ENCODE measurements at places on chromosomes 5 and 9.

- DNase-seq = no peak
These were observed 30.2 kb downstream of the SNX18 start for GRCh38 chr5:54547711-54548250.

- no peak for DNase-seq
These were observed 73.0 kb downstream of the C9orf85 start for GRCh38 chr9:71984403-71984802.

DNA sequence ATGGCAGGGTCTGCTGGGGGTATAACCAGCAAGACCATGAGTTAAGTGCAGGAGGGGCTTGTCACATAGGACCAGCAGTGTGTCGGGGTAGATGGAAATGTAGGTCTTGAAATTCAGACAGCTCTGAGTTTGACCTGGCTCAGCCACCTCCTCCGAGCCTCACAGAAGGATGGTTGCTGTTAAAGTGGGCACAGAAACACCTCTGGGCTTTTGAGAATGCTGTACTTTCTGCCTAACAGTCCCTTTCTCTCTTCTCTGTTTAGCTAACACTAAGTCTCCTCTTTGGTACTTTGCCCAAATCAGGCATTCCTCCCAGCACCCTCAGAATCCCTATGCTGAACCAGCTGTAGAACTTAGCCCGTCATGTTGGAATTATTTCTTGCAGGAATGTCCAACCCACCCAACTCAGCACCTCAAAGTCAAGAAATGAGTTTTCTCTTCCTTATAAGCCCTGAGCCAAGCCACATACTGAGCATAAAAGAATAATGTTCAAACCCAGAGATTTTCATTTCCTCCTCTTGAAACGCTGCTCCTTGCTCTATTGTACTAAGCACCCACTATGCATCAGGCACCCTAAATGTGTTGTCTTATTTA lies 41.7 kb upstream of the MATR3 start:
- DNase-seq = no peak

DNA sequence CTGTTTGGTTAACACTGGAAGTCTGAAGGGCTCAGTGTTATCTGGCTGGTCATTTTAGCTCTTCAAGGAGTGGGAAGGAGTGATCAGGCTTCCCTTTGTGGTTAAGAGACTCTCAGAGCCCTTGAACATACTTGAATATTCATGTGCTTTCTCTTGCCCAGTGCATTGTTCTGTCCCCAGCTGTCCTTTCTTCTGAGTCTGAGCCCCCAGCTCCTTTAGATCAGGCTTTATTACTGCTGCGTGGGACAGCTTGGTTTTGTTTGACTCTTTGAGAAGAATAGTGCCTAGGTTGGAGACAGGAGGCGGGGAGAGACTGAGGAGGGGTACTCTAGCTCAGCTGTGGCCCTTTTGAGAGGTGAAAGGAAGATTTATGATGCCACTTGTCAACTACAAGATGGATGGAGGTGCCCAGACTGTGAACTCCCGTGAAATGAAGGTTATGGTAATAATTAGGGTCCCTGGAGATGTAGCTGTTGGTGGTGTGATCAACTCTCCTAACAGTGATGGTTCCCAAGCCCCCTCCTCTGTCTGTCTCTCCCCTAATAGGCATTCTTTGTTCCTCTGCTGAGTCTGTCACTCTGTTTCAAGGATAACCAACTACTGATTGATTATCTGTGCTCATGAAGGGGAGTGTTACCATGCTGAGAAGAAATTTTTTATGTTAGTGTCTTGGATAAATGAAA lies 83.1 kb upstream of the GLRA1 start:
- DNase-seq = no peak

- DNase-seq = no peak
These were observed 68.1 kb upstream of the SLC12A2 start for GRCh38 chr5:128015478-128015877.

GRCh38 chr5:122163121-122164069 lies 34.0 kb downstream of the ZNF474 start:
- DNase-seq = no peak

GRCh38 chr5:5711592-5711991 lies 289.1 kb downstream of the ICE1 start:
- DNase-seq = no peak

DNA sequence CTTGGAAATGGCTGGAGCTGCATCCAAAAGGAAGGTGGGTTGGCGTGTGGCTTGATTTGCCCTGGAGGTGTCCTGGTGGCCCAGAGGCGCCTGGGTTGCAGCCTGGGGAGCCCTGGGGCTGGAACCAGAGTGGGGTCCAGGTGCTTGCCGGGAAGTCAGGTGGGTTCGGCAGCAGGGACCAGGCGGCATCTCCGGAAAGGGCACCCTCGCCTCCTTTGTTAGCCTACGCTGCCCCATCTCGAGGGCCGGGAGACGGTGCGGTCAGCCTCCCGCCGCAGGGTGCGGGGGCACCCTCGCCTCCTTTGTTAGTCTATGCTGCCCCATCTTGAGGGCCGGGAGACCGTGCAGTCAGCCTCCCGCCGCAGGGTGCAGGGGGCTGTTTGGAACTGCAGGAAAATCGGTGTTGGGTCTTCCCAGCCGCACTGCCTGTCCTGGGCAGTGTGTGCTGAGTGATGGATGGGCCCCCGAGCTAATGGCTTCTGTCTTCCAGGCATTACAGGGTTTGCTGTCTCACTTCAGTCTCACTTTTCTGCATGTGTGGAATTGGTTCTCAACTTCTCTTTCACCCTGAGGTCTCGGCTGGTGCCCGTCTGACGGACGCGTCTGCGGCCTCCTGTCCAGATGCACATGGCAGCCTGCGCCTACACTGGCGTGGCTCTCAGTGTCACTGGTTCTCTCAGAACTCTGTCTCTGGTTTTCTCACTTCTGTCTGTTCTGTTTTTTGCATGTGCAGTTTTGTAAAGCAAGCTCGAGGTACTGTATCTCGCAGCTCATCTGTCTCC lies 139.0 kb downstream of the CACNA1B start:
- no peak for DNase-seq

GRCh38 chr5:172797771-172798191 lies 26.8 kb upstream of the DUSP1 start:
- DNase-seq = no peak

DNA sequence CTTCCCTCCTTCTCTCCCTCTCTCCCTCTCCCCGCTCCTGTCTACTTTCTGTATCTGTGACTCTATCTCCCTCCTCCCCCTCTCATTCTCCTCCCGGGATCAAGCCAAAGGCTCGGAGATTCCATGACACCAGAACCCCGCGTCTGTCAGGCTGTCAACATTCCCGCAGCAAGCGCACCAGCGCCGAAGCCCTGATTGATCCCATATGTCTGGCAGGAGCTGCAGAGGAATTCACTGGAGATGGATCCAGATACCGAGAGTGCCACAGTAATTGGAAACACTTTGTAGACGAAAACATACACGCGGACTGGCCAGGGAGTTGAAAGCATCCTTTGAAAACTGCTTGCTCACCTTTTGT lies 300 bp upstream of the SVEP1 start:
- DNase-seq = no peak

DNA sequence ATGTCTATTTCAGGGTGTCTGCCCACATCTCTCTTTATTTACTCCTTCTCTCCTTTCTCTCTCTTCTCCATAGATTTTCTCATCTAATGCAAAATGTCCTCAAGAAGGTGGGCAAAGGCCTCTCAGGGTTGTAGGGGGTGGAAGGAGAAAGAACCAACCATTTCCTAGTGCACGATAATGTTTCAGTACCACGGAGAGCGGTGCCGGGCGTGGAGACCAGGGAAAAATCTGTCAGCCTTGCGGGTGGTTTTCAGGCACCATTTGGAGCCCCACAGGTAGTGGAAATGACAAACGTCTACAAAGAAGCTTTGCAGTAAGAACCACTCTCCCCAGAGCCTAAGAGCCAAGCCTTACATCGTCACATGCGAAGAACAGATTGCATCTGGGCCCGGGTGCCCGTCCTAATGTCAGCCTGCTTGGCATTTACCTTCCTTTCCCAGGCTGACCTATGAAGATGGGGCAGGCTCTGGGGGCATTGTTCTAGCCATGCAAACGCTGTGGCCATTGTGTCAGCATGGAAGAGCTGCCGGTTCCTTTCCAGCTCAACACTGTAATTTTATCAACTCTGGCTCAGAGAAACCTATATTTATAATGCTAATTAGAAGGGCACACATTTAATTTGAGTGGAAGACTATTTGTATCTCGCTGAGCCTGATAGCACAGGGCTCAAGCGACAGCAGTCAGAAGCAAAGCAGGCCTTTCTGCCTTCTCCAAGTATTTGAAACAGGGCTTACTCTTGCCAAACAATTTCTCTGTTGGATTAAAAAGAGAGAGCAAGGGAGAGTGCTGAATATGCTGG lies 430.1 kb upstream of the WWC1 start:
- no peak for DNase-seq

GRCh38 chr9:135281151-135281550 lies 193.7 kb downstream of the OLFM1 start:
- no peak for DNase-seq

GRCh38 chr5:84181093-84181492 lies 203.6 kb downstream of the EDIL3 start:
- DNase-seq = no peak

DNA sequence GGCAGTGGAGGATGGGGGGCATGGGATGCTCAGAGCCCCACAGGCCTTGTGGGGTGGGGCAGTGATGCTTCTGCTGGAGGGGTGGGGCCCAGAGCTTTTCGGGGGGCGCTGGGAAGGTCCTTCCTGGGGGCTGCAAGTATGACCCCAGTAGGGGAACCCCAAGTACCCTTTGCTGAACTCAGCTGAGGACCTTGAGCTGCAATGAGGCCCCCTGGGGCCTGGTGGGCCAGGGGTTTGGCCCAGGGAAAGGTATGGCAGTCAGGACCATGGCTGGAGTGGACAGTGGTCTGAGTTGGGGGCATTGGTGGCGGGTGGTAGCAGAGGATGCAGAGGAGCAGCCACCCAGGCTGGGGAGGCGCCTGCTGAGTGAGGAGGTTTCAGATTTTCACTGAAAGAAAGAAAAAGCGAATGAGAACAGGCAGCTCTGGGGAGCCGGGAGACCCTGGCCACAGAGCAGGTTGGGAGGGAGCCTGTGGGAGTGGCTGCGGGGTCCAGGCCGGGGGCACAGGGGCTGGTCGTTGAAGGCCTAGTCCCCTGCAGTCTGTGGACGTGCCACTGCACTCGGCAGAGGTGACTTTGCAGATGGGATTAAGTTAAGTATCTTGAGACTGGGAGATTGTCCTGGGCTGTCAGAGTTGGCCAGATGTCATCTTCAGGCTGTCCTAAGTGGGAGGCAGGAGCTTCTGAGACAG lies 19.2 kb downstream of the WNK2 start:
- no peak for DNase-seq

- no peak for DNase-seq
These were observed 1.3 kb downstream of the ENC1 start for GRCh38 chr5:74638970-74639806.

GRCh38 chr5:73030995-73031394 lies 75.2 kb downstream of the FCHO2 start:
- DNase-seq = no peak

DNA sequence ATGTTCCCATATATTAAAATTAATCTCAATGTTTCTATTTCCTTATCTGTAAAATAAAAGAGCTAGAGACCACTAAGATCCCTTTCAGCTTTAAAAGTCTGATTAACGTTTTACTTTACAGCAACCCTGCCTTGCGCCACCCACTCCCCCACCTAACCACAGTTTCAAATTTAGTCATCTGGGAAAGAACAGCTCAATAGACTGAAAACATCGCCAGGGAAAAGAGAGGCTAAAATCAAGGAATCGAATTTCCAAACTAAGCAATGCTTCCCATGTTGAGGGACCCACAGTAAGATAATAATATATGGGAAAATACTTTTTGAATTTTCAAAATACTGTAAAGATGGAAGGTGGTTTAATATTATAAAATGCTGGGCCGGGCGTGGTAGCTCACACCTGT lies 6.6 kb downstream of the SAXO1 start:
- DNase-seq = no peak

DNA sequence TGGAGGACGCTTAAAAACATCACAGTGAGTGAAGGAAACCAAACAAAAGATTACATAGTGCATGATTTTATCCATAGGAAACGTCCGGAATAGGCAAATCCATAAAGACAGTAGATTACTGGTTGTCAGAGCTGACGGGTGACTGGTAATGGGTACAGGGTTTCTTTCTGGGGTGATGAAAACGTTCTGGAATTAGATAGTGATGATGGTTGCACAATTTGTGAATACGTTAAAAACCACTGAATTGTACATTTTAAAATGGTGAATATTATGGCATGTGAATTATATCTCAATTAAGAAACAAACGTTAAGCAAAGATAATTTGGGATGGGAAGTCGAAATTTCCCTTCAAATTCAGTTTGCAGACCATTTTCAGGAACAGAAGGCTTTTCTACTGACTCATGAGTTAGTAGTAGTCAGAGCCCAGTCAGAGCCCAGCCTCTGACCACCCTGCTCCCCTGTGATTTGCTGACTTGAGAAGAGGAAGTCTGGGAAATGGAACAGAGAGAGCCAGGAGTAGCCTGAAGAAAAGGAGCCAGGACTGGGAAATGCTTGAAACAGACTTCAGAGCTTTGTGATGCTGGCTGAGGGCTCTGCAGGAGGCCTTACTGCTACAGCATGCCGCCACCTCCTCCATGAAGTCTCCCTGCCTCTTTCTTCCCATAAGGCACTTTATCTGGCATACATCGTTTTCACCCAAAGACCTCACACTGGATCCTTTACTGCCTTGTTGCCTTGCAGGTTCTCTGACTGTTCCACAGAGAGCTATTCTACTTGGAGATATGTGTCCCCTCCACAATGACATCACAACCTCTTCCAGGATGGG lies 46.4 kb upstream of the CTNNA1 start:
- no peak for DNase-seq

GRCh38 chr5:17411436-17412402 lies 86.3 kb upstream of the TAF11L2 start:
- no peak for DNase-seq

DNA sequence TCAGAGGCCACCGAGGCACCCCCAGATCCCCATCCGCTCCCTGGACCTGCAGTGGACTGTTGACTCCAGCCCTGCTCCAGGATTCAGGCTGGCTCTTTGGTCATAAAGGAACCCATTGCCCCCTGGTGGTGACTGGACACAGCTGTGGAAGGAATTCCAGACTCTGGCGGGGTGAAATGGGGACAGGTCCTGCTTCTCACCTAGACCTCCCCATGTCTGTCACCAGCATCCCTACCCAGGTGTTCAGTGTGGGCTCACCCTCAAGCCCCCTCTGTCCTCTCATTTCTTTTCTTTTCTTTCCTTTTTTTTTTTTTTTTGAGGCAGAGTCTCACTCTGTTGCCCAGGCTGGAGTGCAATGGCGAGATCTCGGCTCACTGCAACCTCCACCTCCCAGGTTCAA lies 25.5 kb upstream of the STXBP1 start:
- DNase-seq = no peak

DNA sequence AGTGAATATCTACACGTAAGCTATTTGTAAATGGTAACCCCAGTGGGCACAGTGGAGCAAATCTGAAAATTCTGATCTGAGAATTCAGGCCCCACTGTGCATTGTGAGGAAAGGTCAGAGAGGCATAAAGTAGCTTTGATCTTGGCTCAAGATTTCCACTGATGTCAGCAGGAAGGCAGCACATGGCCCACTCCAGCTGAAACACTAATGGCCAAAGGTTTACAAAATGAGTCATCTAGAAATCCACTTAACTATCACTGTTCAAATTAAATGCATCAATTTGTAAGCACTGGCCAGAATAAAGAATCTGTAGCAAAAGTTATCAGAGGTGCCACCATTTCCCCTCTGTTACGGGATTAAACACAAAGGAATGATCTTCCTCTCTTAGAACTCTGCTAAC lies 191.6 kb downstream of the C9orf152 start:
- no peak for DNase-seq

All from KG1 (cell line).